SK-N-MC (cell line): ENCODE measurements at places on chromosomes 3 and 15.

- peak; percentile 42 for DNase-seq
Observed at GRCh38 chr15:94607176-94607654, 375.9 kb downstream of the MCTP2 start.

DNA sequence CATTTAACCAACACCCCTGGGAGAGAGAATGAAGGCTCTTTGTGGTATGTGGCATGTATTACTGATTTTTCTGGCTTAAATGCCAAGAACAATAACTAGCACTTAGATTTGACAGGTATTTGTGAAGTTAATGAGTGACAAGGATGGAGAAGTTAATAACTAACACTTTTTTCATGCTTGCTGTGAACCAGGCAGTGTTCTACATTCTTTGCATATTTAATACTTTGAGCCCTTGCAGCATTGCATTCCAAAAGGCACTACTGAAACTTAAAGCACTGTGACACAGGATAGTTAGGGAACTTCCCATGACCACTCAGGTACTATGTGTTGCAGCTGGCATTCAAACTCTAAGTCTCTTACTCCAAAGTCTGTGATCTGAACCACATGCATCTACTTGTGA, 650.6 kb downstream of the ZPLD1 start:
- no peak for DNase-seq

DNA sequence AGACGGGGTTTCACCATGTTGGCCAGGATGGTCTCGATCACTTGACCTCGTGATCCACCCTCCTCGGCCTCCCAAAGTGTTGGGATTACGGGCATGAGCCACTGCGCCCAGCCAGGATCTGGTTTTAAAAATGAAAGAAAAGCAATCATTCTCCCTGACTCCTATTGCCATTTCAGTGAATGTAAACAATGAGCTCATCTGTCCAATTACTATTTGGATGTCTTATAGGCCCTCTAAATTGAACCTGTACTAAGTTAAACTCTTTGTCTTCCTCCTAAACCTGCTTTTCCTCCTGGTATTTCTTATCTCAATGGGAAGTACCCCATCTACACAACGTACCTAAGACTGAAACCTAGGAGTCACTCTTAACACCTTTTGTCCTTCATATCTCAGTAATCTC, 23.7 kb downstream of the PCYT1A start:
- DNase-seq, result no peak

- DNase-seq, result no peak
Observed at GRCh38 chr3:58241306-58242044, 3.9 kb downstream of the ABHD6 start.

GRCh38 chr3:125960456-125961288, 8.3 kb upstream of the ROPN1B start:
- DNase-seq, result no peak

DNA sequence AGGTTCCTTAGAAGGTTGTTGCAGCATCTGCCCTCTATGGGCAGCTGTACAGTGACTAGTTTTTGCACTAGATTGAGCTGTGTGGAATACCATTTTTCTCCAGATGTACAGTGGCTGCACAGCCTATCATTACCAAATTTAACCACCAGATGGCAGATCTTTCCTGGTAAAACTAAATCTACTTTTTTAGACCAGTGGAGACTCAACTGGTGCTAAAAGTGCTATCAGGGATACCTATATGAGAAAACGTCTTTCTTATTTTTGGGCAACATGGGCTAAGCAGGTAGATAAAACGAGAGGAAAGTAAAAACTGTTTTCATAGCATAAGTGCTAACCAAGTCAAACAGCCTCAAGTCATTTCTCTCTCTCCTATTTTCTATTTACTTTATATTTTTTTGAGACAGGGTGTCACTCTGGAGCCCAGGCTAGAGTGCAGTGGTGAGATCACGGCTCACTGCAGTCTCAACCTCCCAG, 21.2 kb downstream of the IGSF10 start:
- DNase-seq, result peak; percentile 95

DNA sequence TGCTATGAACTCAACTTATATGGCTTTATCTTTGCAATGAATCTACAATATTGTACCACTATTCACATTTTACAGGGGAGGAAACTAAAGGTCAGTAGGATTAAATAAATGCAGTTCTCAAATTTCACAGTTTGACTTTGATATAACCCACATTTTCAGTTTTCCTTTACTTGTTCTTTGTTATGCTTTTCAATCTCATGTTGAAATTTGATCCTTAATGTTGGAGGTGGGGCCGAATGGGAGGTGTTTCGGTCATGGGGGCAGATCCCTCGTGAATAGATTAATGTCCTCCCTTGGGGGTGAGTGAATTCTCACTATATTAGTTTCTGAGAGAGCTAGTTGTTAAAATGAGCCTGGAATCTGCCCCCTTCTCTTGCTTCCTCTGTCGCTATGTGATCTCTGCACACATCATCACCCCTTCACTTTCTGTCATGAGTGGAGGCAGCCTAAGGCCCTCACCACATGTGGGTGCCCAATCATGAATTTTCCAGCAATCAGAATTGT, 44.7 kb downstream of the CD200 start:
- DNase-seq, result no peak

DNA sequence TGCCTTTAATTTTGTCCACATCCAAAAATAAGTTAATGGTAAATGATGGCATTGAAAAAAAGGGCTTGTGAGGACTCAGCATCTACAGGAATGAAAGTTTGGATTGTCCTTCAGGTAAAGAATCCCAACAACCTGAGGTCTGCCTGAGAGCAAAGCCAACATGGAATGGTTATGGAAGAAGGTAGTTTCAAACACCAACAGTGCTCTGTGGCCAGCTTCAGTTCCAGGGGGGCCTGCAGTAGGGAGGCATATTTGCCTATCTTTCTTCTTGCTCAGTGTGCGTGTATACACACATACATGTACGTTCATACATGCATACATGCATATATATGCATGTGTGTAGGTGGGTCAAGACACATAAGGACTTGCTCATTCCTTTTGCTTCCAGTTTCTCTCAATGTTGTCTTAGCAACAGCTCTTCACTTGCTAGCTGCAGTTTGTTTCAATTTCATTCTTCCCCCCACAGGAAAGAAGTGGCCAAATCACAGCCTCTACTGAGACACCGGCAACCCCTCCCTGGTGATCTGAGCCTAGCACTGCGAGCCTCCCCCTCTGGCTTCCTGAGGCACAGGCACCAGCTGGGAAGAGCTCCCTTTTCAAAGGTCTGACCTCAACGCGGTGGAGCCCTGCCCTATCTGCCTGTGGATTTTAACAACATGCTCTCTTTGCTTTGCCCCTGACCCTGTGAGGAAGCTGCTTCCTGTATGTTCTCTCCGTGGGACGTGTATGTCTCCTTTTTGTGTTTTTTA, 146.2 kb downstream of the KLF13 start:
- DNase-seq, result no peak

DNA sequence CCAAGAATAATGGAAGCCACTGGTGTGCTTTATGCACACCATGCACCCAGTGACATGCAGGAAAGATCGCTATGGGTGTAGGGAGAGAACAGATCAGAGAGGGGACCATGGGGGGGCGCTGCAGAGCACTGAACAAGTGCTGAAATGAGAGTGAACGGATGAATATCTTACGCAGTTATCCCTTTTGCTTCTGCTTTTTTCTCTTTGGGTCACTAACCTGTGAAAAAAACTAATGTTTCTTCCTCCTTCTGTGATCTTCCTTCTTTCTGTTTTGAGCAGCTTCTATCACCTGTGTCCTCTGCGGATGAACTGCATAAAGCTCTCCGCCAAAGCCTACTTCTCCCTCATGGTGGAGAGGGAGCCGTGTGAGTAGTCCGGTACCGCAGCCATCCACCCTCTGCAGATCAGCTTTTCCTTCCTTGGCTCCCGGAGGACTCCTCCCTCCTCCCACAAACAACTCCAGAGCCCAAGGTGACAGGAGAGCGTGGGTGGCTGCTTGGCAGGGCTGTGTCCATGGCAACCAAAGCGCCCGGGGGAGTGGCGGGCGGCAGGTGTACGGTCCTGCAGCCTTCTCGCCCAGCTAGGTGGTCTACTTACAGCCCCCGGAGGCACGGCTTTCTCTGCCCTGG, 106.2 kb downstream of the DGKG start:
- no peak for DNase-seq

DNA sequence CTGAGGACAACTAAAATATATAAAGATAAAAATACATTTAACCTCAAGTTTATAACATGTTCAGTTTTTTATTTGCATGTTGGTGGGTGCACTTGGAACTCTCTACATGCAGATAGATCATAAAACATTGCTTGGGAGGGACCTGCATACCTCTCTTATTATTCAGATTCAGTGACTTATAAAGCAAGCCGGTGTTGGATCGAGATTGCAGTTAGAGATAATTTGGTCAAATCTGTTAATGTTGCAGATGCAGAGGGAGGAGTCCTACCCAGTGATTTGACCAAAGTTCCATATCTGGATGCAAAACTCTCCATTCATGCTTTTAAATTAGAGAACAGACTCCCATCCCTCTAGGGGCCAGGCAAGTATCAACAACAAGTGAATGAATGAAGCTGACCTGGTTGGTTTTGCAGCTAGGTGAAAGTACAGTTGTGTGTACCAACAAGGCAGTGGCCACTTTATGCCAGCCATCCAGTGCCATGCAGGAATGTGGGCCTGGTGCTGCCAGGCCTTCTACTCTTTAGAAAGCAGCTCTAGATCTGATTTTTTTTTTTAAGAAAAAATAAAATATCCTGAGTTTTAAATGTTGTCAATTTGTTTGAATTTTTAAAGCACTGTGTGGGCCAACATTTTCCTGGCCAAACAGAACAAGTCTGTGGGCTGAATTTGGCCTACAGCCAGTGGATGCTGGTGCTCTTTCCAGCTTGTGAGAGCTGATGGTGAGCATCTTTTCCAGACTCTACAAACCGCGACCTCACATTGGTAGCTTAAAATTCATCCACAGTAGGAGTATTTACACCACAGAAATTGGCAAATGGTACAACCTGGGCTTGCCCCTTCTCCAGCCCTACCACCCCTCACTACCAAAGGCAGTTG, 12.3 kb downstream of the CDIN1 start:
- DNase-seq, result no peak

- no peak for DNase-seq
Observed at GRCh38 chr3:160400030-160400701, 716 bp downstream of the SMC4 start.

DNA sequence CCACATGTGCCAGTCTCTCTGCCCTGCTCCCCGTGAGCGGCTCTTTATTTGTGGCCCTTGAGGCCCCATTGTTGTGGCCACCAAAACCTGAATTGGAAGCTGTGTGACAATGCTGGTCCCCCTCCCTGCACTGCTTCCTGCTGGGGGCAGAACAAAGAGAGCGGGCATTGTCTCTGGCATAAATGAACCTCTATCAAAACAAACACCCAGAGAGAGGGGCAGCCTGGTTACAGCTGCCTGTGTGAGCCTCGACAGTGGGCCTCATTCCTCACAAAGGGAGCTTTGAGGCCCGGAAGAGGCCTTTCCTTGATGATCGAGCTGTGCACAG, 152.9 kb downstream of the IGF1R start:
- no peak for DNase-seq

- DNase-seq, result no peak
Observed at GRCh38 chr15:44084171-44084570, 110.9 kb downstream of the FRMD5 start.

- DNase-seq, result no peak
Observed at GRCh38 chr15:73303636-73304035, 65.1 kb downstream of the HCN4 start.

- no peak for DNase-seq
Observed at GRCh38 chr3:187765342-187765741, 20.1 kb upstream of the BCL6 start.

- no peak for DNase-seq
Observed at GRCh38 chr15:93848490-93848889, 382.9 kb upstream of the MCTP2 start.

GRCh38 chr15:39230908-39231285, 350.0 kb upstream of the THBS1 start:
- DNase-seq, result no peak

DNA sequence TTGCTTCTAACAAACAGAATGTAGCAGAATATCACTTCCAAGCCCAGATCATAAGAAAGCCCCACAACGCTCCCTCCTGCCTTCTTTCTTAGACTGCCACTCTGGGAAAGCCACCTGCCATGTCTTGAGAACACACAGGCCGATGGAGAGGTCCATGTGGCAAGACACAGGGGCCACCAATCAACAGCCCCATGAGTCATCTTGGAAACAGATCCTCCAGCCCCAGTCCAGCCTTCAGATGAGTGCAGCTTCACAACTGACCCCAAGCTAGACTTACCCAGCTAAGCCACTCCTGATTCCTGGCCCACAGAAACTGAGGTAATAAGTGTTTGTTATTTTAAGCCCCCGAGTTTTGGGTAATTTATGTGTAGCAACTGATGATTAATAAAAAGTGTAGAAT, 39.7 kb downstream of the PTH1R start:
- no peak for DNase-seq

GRCh38 chr3:24773798-24774197, 279.1 kb upstream of the THRB start:
- peak; percentile 18 for DNase-seq

- DNase-seq, result no peak
Observed at GRCh38 chr3:134049676-134050075, 20.0 kb upstream of the SLCO2A1 start.

- DNase-seq, result peak; percentile 30
Observed at GRCh38 chr3:147411238-147411814, 2.2 kb downstream of the ZIC1 start.

DNA sequence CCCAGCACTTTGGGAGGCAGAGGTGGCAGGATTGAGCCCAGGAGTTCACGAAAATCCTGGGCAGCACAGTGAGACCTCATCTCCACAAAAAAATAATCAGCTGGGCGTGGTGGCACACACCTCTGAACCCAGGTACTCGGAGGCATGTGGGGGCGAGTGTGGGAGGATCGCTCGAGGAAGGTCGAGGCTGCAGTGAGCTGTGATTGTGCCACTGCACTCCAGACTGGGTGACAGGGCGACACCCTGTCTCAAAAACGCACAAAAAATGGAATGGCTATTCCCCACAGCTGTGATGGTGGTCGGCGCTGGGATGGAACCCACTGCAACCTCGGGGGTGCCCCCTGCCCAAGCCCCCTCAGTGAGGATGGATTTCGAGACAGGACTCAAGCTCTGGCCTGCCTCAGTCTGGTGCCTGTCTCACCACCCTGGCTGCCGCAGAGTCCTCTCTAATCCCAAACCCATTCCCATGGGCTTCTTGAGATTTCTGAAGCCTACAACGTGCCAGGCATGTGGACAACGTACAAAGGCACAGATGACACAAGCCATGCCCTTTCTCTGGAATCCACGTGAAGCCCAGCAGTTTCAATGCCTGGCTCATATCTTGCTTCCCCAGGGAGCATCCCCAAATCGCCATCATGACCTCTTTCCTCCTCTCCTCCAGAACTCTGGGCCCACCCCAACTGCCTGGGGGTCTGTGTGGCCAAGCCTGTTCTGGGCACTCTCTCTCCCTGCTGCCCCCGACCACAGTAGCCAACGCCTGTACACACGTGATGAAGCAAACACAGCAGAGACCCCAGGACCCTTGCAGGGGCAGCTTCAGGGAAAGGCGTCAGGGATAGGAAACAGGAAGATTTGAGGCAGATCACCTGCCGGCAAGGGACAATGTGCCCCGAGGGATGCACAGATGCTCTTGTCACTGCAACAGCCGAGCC, 32.4 kb downstream of the ADAMTS17 start:
- DNase-seq, result no peak
